Stimulated activated CD8-positive, alpha-beta memory T cell treated with anti-CD3 and anti-CD28 coated beads, Interleukin-4, amount 100 ng/mL, for 24 hours (primary cell): ENCODE measurements at places on chromosomes 6 and 20.

DNA sequence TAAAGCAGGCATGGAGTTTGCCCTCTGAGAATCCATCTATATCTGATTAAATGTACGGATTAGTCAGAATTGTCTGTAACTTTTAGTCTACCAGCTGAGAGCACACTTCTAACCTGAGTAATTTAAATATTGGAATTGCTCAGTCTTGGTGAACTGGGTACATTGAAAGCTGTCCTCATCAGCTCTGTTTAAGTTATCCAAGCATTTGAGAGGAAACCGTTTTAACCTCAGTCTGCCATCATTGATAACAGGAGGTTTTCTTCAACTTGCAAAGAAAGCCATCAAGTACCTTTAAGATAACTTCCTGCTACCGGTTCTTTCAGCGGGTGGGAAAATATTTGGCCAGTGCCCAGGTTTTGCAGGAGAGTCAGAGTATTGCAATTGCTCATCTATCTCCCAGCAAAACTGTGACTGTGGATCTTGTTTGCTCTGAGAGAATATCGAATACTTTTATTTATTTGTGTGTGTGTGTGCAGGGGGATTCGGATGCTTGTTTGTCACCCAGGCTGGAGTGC, 31.1 kb upstream of the F13A1 start:
- no peak for DNase-seq

- DNase-seq: no peak
Observed at GRCh38 chr20:49833483-49833882, 20.9 kb downstream of the SLC9A8 start.

DNA sequence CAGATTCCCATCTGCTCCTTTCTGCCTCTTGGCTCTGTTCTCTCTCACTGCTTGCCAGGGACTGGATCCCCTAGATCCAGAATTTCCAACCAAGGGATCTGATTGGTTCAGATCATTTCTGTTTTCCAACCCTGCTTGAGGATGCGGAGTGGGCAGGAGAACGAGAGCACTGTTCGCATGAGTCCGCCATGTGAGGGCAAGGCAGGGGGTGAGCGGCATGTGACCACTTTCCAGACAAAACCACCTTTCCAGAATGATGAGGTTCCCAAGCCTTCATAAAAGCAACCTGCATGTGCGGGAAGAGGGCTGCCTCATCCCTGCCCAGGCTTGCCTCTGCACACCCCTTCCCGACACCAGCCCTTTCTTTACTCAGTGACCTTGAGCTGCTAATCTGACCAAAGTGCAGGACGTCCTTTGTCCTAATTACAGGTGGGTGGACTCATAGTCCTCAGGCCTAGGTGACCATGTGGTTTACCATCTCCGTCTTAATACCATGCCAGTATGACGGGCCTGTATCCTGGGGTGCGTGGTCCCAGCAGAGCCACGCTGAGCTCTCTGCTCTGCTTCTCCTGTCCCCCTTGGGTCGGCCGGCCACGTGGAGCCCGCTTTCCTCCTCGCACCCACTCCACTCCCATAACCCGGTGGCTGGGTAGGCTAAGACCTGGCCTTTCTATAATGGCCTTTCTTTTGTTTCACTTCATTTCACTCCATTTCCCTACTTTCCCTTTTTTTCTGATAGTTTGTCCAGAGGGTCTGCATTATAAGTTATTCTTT, 14.4 kb downstream of the NQO2 start:
- no peak for DNase-seq

- DNase-seq: no peak
Observed at GRCh38 chr20:59994697-59995122, 36.5 kb downstream of the CDH26 start.

GRCh38 chr6:81237226-81237625, 515.3 kb downstream of the TENT5A start:
- no peak for DNase-seq
